Amniotic epithelial cell (primary cell): ENCODE measurements at places on chromosomes 1 and 21.

DNA sequence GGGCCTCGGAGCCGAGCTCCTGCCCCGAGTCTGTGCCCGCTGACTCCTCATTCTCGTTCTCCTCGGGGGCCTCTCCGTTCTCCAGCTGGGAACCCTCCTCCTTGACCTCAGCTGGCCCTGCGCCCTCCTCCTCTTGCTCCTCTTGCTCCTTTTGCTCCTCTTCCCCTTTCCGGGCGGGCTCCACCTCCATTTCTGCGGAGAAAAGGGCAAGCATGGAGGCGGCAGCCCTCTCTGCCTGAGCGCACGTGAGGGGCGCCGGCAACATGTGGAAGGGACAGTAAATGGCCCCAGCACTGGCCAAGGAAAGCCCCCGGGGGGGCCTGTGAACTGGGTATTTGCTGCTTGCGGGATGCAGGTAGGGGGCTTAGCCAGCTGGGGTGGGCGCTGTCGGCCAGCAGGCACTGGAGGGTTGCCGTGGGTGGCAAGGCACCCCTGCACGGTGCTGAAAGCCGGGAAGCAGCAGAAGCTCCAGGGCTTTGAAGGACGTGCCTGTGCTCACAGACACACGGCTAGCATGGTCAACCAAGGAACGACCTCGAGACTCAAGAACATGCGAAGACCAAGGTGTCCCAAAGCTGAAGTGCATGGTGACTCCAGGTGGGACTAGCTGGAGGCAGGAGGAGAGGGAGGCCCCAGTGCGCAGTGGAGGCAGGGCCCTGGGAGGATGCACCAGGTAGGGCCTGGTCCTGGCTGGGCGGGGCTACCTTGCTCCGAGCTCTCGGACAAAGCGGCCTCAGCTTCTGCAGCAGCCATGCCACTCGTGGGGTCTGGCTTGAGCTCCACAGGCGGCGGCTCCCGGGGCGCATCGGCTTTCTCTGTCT is 30.7 kb downstream of the ZBTB17 start:
- no peak for DNase-seq

- no peak for DNase-seq
These were observed 7.9 kb upstream of the ZSCAN20 start for GRCh38 chr1:33464552-33464951.

GRCh38 chr1:78833491-78833890 is 173.0 kb downstream of the ADGRL4 start:
- DNase-seq, result peak; percentile 47

DNA sequence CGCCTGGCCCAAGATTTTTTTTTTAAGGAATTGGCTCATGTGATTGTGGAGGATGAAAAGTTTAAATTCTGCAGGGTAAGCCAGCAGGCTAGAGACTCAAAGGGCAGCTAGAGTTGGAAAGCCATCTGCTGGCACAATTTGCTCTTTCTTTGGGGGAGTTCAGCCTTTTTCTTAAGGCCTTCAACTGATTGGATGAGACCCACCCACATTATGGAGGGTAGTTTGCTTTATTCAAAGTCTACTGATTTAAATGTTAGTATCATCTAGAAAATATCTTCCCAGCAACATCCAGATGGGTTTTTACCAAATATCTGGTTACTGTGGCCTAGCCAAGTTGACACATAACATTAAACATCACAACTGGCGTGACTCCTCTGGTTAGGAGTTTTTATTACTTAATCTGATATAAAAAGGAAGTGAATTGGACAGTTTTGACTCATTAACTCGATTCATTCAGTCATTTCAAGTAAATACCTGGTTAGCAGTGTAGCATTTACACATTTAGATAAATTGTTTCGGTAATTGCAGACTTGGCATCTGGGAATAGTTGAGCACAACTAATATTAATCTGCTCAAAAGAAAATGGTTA is 12.4 kb downstream of the HOOK1 start:
- DNase-seq, result no peak

DNA sequence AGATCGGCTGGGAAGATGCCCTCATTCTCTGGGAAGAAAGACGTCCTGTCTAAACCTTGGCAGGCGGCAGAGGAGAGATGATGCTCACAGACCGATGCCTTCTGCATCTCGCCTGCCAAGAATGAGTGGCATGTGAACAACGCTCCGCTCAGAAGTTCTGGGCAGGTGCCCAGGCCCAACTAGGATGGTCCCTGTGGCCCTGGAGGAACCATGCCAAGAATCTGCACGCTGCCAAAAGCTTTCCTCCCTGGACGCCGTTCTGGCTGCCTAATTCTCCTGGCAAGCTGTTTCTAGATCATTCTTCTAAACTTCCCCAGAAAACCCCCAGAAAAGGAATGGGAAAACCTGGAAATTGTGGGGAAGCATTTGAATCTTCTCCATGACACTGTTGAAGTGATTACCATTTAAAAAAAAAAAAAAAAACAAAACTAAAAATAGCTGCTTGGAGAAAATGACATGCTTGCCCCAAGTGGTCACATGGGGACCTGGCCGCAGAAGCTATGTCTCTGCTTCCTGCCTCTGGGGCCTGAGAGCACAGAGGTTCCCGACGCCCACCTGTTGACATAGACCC is 440.9 kb downstream of the PRDM2 start:
- no peak for DNase-seq

- DNase-seq, result no peak
These were observed 86.6 kb upstream of the DPH5 start for GRCh38 chr1:101112051-101112780.

DNA sequence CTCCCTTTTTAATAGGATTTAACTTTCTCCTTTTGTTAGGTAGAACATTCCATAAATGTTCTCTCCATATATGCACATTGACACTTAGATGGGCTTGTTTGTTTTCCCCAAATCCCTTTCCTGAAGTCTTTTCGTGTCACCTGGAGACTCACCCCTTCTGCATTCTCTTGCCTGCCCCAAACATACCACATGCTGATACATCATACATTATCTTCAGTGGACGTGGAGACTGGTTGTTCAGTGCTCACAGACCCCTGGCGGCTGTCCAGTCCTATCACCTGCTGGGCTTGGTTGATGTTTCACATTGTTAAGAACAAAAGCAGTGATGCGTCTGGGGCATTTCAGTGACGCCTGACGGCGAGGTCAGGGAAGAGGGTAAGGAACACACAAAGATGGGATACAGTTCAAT is 22.2 kb downstream of the FMOD start:
- peak; percentile 47 for DNase-seq
